Right cardiac atrium (tissue), 5 donors: ENCODE measurements at places on chromosomes 5 and 9. TPM values are rescaled to one million over a fixed set of nuclear protein-coding genes. Genes with fewer than 3 reads are reported as not detected.

Gene HSPA9
- 238 TPM for total RNA-seq

Gene SLC34A3
- total RNA-seq = not detected

Gene IL13
- total RNA-seq = not detected

Gene NSG2
- total RNA-seq = not detected

Gene RBM22
- 30.8 TPM for total RNA-seq

Gene IRF1
- total RNA-seq = 15.7 TPM

Gene PRRX2
- 1.8 TPM for total RNA-seq

Gene GNA14
- total RNA-seq = 4.4 TPM

Gene FAM219A
- total RNA-seq = 23.2 TPM

Gene PDE6A
- 0.06 TPM for total RNA-seq

Gene LCN15
- 1.3 TPM for total RNA-seq
